Trophoblast cell (in vitro differentiated cells and primary cell): ENCODE measurements at places on chromosomes 16 and 17.

GRCh38 chr17:38728290-38728831 lies 1.8 kb upstream of the CISD3 start:
- DNase-seq, result no peak

GRCh38 chr17:72772331-72772821 lies 320.1 kb downstream of the SLC39A11 start:
- no peak for DNase-seq

DNA sequence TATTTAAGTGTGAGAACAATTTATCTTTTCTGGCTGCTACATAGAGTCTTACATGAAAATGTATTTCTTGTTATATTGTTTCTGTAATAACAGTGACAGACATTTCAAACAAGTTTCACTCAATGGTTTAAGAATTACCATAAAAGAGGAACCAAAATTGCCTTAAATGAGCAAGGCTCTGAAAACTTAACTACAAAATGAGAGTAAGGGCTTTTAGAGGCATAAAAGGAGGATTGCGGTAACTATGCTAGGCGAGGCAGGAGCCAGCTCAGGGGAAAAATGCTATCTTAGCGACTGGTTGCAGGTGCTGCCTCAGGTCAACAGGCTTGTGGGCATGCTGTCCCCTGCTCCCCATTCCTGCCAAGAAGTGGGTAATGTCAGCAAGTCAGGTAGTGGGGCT lies 81.7 kb upstream of the MSI2 start:
- no peak for DNase-seq

- DNase-seq, result no peak
Measured at GRCh38 chr16:13571036-13571435, 348.9 kb upstream of the ERCC4 start.

GRCh38 chr17:46842835-46843234 lies 8.5 kb upstream of the WNT9B start:
- DNase-seq, result peak; percentile 34

DNA sequence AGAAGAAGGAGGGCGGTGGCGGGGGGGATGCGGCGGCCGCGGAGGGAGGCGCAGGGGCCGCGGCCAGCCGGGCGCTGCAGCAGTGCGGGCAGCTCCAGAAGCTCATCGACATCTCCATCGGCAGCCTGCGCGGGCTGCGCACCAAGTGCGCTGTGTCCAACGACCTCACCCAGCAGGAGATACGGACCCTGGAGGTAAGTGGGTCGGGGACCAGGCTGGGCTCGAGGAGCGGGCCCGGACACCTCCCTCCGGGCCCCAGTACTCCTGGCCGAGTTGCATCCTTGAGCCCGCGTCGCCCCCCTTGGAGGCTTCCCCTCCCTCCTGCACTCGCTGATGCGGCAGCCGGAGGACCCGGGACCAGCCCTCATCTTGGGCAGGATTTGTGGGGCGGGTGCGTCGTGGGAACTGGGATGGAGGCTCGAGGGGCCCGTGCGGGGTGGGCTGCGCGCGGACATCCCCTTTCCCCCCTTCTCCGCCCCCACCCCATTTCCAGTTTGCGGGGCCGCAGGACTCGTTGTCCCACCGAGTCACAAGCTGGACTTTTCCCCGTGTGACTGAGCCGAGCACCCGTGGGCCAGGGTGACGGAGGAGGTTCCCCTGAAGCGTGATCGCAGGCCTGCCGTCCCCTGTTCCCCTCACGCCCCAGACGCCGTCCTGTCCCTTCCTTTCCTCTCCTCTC lies 572 bp downstream of the KSR1 start:
- no peak for DNase-seq

GRCh38 chr17:28421787-28422305 lies 15.8 kb upstream of the SLC46A1 start:
- no peak for DNase-seq

- DNase-seq, result no peak
Measured at GRCh38 chr17:64638552-64639203, 23.4 kb downstream of the SMURF2 start.

DNA sequence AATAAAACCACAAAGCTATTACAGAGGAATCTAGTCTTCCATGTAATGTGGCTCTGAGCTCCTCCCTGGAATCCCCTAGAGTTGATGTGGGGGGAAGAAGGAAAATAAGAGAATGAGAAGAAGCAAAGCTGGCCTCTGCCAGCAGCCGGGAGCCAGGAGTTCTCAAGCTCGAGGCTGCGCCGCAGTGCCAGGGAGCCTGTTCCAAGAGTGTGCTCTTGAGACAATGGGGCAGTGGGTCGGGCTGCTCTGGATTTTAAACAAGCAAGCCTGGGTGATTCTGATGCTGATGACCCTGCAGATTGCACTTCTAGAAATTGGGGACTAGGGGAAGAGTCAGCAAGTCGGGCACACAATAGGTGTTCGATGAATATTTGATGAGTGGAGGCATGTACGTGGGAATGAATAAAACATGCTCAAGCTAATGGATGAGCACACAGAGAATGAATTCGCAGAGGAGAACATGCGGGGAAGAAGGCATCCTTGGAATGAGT lies 119.9 kb downstream of the CMIP start:
- peak; percentile 33 for DNase-seq

GRCh38 chr16:86096850-86097249 lies 197.9 kb downstream of the IRF8 start:
- no peak for DNase-seq

- DNase-seq, result peak; percentile 88
Measured at GRCh38 chr16:9053006-9053601, 38.3 kb upstream of the HAPSTR1 start.

DNA sequence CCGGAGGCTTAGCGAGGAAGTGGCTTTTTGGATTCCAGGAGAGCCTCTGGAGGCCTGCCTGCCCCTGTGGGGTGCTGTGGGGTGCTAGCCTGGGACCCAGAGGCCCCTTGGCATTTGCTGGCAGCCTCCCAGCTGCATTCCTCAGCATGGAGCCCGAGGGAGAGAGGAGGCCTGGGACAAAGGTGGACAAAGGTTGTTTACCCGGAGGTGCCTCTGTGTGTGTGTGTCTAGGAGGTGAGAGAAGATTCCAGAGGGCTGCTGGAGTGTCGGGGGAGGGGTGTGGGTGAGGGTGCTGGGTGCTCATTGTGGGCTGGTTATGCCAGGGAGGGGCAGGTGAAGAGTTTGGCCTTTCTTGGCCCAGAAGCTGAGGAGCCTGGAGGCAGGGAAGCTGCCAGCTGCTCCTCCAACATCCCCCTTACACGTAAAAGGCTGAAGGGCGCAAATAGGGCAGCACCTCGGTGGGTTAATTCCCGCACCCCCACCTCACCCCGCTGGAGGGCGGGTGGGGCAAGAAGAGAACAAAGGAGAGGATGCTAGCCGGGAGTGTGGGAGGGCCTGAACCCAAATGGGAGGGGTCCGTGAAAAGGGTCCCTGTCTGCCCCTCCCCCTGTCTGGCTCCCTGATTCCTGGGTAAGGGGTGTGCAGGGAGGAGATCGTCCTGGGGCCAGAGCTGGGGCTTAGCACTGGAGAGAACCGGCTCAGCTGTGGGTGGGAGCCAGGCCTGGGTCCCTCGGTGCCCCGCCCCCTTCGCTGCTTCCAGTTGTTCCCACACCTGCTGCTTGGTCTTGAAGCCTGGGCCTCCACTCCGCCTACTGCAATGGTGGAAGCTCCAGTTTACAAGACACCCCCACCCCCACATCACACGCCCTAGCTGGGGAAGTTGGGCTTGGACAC lies 9.9 kb downstream of the HEXIM2 start:
- DNase-seq, result peak; percentile 48
